ENCODE measurements at places on chromosomes 6 and 20.

DNA sequence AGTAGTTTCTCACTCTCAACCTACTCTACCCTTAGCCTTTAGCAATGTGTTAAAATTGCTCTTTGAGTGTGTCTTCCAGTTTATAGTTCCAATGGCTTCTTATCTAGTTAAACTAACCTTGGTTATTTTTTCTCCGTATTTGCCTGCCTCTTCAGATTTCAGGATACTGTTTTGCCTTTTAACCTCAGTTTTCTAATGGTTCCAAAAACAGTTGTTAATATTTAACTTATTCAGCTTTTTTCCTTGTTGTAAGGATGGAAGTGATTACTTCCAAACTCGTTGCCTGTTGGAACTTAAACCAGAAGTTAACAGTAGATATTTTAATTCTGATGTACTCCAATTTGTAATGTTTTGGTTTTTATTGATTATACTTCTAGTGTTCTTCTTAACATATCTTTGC is 1574.9 kb downstream of the HACE1 start:
- DNase-seq, result no peak

DNA sequence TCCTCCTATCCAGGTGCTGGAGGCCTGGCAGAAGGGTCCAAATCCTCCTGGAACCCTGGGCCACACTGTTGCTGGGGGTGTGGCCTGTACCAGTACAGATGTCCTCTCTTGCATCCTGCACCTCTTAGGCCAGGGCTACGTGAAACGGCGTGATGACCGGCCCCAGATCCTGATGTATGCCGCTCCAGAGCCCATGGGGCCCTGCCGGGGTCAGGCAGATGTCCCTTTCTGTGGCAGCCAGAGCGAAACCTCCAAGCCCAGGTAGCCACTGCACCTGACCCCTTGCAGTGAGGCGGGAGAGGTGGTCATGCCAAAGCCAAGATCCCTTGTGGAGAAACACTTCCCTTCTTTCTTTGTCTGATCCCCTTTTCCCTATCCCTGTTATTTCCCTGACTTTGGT is 14.2 kb downstream of the DNPH1 start:
- no peak for DNase-seq

DNA sequence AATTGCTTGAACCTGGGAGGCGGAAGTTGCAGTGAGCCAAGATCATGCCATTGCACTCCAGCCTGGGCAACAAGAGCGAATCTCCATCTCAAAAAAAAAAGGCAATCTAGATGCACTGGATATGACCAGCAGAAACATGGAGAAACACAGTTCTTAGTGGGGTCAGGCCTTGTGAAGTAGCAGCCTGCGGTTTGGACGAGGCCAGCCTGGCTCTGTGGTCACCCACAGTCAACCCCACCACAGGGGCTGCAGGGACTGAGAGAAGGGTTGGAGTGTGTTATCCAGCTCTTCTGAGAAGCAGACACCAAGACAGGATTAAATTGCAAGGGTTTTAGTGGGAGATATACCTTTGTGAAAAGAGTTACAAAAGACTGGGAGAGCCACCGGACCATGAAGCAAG is 194.3 kb upstream of the PROKR2 start:
- no peak for DNase-seq

- no peak for DNase-seq
Observed at GRCh38 chr20:20241976-20242375, 125.9 kb upstream of the INSM1 start.

DNA sequence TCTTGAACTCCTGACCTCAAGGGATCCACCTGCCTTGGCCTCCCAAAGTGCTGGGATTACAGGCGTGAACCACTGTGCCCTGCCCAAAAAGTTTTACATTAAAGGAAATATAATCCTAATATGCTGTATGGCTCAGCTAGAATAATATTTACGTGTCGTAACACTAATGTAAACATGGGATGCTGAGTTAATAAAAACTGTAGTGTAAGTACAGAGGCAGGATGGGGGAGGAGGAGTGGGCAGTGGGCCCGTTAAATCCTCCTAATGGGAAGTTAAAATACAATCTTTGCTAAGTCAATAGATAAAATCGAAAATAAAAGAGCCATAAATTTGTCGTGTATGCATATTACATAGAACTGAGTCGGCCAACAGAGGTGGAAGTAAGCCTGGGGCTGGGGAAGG is 12.1 kb upstream of the IP6K3 start:
- DNase-seq, result no peak

GRCh38 chr6:69894578-69895347 is 28.4 kb downstream of the COL19A1 start:
- no peak for DNase-seq
